GM18507 (cell line): ENCODE measurements at places on chromosomes 1 and 21.

GRCh38 chr1:170150016-170150415 is 4.3 kb downstream of the NTMT2 start:
- DNase-seq, result no peak

GRCh38 chr1:242870966-242871365 is 346.5 kb upstream of the PLD5 start:
- DNase-seq, result no peak

- no peak for DNase-seq
Observed at GRCh38 chr1:235642943-235643371, 6.6 kb downstream of the GNG4 start.

- DNase-seq, result no peak
Observed at GRCh38 chr1:152111515-152111968, 3.7 kb downstream of the TCHH start.

DNA sequence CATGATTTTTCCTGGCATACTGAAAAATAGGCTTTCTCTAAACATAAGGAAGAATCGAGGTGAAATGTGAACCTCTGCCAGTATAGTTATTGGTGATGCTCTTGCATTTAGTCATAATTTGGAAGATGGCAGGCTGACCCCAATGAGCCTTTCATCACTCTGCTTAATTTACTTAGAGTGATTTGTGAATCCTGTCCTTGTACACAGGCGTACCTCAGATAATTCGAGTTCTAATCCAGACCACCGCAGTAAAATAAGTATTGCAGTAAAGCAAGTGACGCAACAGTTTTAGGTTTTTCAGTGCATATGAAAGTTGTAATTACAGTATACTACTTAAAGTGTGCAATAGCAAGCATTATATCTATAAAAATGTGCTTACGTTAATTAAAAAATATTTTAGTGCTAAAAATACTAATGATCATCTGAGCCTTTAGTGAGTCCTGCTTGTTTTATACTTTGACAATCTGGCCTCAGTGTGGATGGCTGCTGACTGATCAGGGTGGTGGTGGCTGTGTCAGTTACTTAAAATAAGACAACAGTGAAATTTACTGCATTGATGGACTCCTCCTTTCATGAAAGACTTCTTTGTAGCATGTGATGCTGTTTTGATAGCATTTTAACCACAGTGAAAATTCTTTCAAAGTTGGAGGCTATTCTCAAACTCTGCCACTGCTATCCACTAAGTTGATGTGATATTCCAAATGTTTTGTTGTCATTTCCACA is 1.7 kb downstream of the PKNOX1 start:
- no peak for DNase-seq

DNA sequence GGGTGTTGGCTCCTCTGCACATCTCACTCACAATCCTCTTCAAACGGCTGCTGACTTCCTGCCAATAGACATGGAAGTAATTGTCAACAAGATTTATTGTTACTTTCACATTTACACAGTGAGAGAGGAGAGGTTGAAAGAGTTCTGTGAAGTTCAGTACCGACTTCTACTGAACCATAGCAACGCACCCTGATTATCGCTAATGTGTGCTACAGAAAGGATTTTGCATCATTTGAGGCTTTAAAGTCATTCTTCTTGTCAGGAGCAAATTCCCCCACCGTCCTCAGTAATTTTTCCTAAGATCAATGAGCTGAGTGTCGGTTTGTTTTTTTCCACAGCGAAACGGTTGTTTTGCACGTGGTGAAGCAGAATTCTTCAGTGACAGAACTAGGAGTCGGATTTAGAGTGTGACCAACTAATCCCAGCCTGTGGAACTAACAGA is 361.0 kb downstream of the ADGRL2 start:
- DNase-seq, result no peak

DNA sequence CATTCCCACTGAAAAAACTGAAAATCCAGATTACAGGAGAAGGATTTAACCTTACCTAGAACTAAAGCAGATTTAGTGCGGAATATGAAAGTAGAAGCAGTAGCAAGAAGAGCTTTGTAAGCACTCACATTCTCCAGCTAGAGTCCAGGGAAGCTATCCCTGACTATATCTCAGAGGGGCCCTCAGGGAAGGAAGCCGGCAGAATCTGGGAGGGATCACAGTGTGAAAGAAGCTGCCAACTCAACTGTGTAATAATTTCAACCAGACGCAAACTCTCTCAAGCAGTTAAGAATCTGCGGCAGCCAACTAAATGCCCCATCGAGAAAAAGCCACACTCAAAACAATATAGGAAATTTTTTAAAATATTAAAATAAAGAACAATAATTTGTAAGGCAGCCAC is 163.8 kb downstream of the EIF4G3 start:
- no peak for DNase-seq

- no peak for DNase-seq
Observed at GRCh38 chr1:178011465-178011828, 41.6 kb upstream of the SEC16B start.

DNA sequence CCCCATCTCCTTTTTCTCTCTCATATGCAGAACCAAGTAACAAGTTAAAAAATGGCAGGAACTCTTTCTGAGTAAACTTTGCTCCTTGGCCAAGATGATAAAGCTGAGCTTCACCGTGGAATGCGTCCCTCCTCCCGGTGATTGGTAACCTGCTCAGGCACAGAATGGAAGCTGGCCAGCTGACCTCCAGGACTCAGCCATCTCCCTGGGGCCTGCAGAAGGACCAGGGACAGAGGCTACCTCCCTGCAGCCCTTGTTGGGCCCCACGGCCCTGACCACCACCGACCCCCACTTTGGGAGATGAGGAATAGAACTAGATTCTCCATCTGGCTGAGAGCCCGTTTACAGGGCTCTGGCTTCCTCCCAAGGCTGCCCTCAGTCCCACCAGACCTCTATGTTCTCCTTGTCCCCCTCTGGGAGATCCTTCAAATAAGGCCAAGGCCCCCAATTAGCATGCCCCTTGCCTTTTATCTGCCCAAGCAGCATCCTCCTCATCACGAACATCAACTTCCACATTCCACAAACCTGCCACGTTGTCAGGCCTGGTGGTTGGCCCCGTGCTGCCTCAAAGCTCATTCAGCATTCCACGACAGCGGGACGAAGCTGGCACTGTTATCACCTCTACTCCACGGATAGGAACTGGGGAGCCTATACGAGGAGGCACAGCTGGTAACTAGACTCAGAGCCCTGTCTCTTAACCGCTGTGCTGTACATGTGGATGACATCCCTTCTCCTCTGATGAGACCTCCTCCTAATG is 74.2 kb downstream of the CD34 start:
- DNase-seq, result no peak

DNA sequence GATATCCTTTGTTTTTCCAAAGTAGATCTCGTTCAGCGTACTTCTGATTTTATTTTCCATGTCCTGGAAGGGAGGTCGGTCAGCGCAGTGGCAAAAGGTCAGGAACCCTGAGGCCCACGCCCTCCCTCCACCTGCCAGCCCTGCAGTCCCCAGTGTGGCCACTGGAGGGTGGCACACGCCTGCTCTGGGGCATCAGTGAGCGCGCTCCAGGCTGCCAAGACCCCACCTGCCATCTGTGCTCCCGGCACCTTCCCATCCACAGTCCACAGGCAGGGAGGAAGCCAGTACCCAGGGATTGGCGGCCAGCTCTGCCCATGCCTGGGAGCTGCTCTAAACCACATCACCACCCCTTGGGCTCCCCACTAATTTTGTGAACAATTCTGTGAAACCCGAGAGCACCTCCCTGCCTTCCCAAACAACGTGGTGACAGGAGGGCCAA is 32.3 kb downstream of the SLC66A1 start:
- peak; percentile 48 for DNase-seq

- DNase-seq, result no peak
Observed at GRCh38 chr1:179971563-179972496, 17.2 kb downstream of the CEP350 start.

DNA sequence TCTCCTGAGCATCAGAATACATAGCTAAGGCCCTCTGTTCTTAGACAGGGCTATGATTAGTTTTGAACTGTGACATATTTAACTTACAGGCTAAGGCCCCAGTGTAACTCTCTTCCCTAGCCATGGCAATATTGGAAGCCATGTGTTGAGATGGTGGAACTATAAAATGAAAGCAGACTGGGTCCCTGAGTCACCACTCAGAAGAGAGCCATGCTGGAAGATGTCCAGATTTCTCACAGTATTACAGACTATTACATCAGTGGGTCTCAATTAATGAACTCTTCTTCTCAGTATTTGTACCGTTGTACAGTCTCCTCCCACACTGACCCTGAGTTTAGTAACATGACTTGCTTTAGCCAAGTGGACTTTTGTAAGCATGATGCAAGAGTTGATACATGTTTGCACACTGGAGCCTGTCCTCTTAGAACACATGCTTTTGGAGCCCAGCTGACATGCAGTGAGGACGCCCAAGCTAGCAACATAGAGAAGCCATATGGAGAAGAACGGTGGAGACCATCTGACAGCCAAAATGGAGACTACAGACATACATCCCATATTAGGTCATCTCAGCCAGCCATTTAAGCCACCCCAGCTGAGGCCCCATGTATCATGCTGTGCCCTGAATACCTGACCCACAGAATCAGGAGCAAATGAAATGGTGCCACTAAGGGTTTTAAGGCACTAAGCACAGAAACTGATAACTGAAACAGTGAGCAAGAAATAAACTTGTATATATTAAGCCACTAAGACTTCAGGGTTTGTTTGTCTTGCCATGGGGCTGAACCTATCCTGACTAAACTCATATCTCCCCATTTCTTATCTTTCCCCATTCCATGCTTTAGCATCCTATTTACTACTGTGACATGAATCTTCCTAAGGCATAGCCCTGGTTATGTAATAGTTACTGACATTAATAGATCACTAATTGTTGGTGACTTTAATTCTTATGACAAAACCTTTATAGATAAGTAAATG is 24.4 kb downstream of the TBX15 start:
- DNase-seq, result no peak

DNA sequence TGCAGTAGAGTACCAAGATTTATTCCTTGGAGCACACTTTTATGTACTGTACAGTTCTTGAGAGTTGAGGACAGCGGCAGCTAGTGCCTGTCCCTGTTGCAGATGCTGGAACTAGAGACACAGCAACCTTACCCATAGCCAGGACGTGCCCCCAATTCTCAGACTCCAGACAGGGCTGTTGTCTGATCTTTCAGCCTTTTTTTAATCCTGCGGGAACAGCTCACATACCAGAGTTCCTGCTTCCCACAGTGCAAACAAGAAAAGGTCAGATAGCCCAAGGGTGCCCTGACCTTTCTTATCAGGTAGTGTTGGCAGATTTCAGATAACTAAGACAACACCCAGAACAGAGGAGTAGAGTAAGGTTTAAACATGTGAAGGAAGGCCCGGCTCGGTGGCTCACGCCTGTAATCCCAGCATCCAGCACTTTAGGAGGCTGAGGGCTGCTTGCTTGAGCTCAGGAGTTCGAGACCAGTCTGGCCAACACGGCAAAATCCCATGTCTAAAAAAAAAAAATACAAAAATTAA is 78.5 kb downstream of the DOP1B start:
- no peak for DNase-seq

- DNase-seq, result no peak
Observed at GRCh38 chr1:27400082-27400962, 7.9 kb downstream of the GPR3 start.

DNA sequence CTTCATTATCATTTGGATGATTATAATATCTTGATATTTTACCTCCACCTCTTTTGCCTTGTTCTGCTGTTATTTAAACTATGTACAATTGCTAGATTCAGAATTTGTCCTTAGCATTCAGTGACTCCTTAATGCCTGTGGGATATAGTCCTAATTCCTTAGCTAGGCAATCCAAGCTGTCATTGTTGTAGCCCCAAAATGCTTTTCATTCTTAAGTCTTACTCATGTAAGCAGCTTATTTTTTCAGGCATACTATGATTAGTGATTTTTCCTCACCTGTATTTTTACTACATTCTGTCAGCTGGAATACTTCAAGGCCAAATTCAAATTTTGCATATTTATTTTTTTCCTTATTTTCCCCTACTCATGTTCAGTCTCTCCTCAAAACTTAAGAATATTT is 13.4 kb downstream of the PKN2 start:
- DNase-seq, result no peak

DNA sequence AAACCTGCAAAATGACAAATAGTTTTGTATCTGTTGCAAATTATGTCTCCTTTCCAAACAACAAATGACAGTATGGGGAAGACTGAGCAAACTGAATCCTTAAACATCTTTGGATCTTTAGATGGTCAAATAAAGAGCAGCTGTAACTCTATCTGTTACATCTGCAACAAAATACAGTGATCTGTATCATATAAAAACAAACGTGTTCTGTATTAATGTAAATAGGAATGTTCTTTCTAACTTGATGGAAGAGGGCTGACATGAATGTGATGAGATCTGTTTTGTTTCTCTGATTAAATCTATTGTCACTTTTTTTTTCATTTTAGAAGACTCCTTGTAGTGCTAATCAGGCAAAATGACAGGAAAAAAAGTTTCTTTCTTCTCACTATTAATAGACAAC is 159.5 kb downstream of the GPATCH2 start:
- no peak for DNase-seq

DNA sequence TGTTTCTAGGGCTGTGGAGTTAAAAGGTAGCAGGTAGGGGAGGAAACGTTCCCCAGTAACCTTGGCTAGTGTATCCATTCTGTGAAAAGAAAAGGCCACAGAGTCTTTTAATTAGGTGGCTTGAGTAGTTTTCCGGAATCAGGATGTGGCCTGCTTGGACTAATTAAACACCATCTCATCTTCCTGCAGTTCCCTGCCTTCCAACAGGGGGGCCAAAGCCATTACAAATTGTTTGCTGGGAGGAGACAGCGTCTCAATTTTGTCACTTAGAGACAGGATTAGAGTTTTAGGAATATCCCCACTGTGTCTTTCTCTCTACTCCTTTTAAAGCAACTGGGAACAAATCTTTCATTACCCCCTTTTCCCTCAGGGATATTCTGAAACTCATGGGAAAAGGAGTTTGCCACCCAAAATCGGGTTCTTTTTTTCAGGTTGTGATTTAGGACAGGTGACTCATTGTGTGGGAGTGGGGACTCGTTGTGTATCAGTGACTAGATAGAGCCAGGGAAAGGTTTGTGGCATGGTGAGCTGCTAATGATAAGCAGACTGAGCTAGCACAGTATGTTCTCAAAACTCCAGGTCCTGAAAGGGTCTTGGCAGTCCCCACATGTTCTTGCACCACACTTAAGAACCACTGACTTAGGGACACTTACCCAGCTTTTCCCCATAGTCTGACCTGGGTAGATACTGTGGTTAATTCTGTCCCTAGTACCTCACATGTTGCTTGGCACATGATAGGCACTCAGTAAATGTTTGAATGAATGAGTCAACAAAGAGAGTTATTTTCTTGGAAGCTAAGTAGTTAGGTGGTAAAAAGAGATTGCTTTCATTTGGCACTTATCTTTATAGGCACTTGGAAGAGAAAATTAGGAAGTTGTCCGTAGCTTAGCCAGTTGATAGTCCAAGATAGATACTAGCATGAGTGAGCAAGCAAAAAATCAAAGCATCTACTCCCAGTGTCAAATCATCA is 22.5 kb downstream of the INTS3 start:
- no peak for DNase-seq
